Dermis microvascular lymphatic vessel endothelial cell (primary cell): ENCODE measurements at places on chromosomes 1 and 21. TPM values are rescaled to one million over a fixed set of nuclear protein-coding genes. Genes with fewer than 3 reads are reported as not detected.

The DNALI1 gene
- total RNA-seq, result 0.26 and 0.51 TPM in 2 replicates

- DNase-seq, result peak; percentile 95
Measured at GRCh38 chr1:32533792-32534327, 5.4 kb upstream of the ZBTB8A start.

The ERG gene
- 41.0 and 70.4 TPM in 2 replicates for total RNA-seq

DNA sequence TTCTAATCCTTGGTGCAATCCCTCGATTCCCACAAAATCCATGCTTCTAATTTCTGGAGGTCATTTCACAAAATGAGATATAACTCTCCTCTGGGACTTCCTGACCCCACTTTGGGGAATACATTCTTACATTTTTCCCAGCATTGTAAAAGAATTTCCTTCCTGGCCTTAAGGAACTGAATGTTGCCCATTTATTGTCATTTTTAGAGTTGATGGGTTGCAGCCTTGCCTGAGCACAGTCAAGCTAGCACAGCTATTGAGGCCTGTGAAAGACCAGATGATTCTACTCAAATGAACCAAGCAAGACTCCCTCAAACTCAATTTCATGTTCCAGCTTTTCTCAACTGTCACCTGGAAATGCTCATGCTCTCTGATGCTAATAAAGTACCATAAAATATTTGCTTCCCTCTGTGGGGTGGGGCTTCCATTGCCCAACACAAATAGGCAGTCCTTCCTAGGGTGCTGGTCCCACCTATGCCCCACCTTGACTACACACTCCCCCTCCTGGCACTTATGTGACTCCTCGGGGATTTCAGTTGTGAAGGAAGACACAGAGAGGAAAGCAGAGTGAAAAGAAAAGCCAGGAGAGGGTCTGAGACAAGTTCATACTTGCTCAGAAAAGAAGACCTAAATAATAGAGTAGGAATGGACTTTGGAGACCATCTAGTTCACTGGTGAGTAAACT, 24.0 kb upstream of the CDC7 start:
- no peak for DNase-seq

GRCh38 chr1:69648486-69648885, 80.8 kb downstream of the LRRC7 start:
- DNase-seq, result no peak

GRCh38 chr1:213940947-213941346, 46.8 kb upstream of the PROX1 start:
- DNase-seq, result no peak

The GJC2 gene
- total RNA-seq, result 8.0 and 17.1 TPM in 2 replicates

The TRNP1 gene
- total RNA-seq, result 1.4 and 3.1 TPM in 2 replicates

DNA sequence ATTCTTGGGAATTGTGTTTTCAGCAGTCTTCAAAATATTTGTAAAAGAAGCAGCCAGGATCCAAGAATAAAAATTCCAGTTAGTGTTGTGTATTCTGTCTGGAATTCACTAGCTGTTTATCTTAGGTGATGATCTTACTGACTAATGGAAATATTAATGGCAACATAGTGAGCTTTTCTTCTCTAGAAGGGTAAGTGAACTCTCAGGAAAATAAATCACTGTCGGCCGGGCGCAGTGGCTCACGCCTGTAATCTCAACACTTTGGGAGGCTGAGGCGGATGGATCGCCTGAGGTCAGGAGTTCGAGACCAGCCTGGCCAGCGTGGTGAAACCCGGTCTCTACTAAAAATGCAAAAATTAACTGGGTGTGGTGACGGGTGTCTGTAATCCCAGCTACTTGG, 87.4 kb upstream of the KIF1B start:
- no peak for DNase-seq

The SPRR2E gene
- not detected in 2 replicates for total RNA-seq

DNA sequence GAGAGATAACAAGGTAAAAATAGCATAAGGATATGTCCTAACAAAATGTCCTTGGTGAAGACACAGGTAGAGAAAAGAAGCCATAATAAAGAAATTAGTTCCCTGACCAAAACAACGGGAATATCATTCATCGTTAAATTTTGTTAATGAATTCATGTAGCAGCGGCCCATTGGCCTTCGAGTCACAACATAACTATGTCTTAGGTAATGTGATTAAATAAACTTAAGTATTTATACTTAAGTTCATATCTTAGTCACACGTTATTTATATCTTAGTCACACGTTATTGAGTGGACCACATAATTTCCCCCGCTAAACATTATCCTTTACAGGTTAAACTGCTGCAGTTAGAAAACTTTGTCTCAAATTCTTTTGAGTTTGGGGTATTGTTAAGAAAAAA, 1.2 kb downstream of the NEXN start:
- peak; percentile 71 for DNase-seq

The FAM131C gene
- total RNA-seq, result 0.13 TPM in 1 of 2 replicates, not detected in the other

The ZNF593OS gene
- not detected in 2 replicates for total RNA-seq

The KRTAP15-1 gene
- total RNA-seq, result not detected in 2 replicates

The RXFP4 gene
- total RNA-seq, result not detected in 2 replicates

The SLC9C2 gene
- not detected in 2 replicates for total RNA-seq

- DNase-seq, result no peak
Measured at GRCh38 chr21:23522751-23523150, 2084.5 kb downstream of the MRPL39 start.

DNA sequence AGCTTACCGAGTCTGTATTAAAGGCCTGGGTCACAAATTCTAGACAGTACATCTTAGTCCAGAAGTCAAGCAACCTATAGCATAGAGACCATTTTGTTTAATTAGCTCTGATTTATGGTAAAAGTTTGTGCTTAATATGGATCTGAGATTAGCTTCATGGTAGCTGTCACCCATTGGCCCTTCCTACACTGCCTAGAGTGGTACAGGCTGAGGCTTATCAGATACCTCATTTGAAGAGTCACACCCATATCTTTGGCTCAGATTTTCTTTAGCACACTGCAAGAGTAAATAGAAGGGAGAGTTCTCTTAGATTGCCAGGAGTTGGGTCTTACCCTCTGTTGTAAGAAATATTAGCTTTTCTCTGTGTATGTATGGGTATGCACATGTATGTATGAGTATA, 3.6 kb downstream of the AK4 start:
- DNase-seq, result no peak

The LENEP gene
- 0.13 and 0.38 TPM in 2 replicates for total RNA-seq

GRCh38 chr1:203505526-203506204, 11.7 kb downstream of the OPTC start:
- DNase-seq, result no peak

- DNase-seq, result no peak
Measured at GRCh38 chr1:11970441-11971185, 9.6 kb upstream of the MFN2 start.

DNA sequence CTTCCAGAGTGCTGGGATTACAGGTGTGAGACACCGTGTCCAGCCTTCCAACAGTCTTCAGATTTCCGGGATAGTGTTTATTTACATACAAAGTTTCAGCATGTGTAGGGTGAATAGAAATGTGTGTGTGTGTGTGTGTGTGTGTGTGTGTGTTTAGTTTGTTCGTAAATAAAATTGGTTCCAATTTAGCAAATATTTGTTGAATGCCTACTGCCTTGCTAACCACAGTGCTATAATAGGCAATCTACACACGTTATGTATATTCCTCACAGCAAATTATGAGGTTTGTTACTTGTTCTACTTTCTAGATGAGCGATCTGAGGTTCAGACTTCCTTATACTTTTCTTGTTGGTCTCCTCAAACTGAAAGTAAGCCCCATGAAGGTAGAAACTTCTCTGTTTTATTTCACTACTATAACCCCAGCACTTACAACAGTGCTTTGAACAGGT, 32.8 kb upstream of the EPS15 start:
- DNase-seq, result no peak

GRCh38 chr1:226643611-226644540, 95.2 kb downstream of the ITPKB start:
- no peak for DNase-seq

GRCh38 chr1:31095298-31095981, 29.9 kb upstream of the PUM1 start:
- DNase-seq, result peak; percentile 23

The TMEM82 gene
- total RNA-seq, result 0.13 TPM in 1 of 2 replicates, not detected in the other

The DIP2A gene
- 19.0 and 27.8 TPM in 2 replicates for total RNA-seq

DNA sequence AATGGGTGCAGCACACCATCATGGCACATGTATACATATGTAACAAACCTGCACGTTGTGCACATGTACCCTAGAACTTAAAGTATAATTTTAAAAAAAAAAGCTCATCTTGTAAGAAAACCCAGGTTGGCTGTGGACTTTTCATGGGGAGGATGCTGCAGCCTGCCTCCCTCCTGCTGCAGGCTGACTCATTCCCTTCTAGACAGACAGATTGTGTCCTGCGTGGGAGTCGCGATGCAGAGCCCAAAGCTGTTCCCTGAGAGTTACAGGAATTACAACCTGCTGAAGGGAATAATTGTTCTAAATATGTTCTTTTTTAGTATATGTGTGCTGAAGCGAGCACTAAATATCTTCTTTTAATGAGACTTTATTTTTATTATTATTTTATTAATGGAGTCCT, 93.2 kb downstream of the TBX19 start:
- no peak for DNase-seq

- no peak for DNase-seq
Measured at GRCh38 chr1:236471653-236472052, 52.1 kb upstream of the LGALS8 start.

The NPHS2 gene
- not detected in 2 replicates for total RNA-seq

DNA sequence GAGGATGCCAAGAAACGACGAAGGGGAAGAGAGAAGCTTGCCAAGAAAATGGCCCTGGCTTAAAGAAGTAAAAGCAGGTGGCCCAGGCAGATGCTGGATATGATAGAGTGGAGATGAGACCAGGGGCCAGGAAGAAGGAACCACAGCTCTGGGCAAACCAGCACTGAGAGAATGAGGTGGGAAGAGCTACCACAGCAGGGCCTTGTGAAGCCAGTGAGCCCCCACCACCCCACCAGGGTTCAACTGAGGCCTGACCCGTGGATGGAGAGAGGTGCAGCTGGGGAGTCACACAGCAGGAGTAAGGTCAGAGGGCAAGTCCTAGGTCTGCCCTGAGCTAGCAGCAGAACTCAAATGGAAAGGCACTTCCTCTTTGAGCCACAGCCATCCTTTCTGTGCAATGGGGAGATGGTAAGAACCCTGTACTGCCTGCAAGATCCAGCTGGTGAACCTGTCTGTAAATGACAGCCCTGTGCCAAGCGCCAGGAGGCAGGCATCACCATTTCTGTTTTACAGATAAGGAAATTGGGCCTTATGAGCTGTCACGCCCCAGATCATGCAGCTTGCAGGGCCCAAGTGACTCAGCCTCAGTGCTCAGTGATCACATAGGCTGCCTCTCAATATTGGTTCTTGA, 8.5 kb downstream of the SH3BGRL3 start:
- no peak for DNase-seq

DNA sequence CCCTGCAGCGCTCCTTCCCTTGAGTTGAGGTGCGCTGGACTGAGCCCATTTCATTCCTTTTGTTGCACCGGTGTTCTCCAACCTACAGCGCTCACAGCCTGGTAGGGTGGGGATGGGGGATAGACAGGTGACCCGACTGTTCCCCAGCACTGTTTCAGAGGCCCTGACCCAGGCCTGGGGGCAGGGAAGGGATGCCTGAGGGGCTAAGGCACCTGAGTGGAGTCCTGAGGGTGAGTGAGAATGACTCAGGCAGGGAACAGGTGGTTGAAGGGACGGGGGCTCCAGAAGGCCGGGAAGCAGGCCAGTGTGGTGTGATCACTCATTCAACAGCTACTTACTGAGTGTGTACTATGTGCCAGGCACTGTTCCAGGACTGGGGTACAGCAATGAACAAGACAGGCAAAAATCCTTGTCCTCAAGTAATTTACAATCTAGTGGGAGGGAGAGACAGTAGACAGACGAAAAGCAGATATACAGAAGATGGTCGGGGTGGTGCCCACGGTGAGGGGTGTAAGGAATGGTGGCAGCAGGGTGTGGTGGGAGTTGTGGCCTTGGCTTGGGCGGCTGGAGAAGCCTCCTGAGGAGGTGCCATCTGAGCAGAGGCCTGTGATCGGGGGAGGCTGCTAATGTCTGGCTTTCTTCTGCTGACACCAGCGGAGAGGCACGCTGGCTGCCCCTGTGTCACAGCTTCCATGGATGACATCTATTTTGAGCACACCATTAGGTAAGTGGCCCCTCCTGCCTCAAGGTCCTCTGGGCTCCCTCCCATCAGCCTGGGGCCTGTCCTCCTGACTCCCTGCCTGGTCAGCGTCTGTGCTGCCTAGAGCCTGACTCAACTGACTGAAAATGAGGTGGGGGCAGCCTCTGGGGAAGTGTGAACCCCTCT, 37.4 kb downstream of the ACOT11 start:
- DNase-seq, result no peak

The ORC1 gene
- 3.5 and 6.5 TPM in 2 replicates for total RNA-seq

The FLG gene
- total RNA-seq, result not detected in 2 replicates

The CASZ1 gene
- total RNA-seq, result 1.4 and 2.3 TPM in 2 replicates

GRCh38 chr21:33261635-33262034, 4.5 kb upstream of the IL10RB start:
- DNase-seq, result no peak

DNA sequence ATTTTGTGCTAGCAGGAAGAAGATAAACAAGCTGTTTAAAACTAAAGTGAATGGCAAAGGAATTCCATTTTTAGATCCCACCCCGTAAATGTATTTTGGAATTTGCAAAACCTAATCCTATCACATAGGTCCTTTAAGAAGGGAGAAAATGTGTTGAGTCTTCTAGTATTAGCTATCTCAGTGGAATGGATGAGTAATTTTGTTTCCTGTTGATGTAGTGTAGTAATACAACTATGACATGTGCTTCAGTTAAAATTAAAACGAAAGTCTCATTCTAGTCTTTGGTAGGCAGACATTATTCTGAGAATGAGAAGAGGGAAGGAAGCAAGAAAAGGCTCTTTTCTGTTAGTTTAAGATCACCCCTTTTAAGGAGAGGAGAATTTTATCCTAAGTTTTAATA, 265.9 kb upstream of the C1orf105 start:
- peak; percentile 59 for DNase-seq

- DNase-seq, result no peak
Measured at GRCh38 chr1:33984906-33985565, 121.2 kb downstream of the HMGB4 start.

DNA sequence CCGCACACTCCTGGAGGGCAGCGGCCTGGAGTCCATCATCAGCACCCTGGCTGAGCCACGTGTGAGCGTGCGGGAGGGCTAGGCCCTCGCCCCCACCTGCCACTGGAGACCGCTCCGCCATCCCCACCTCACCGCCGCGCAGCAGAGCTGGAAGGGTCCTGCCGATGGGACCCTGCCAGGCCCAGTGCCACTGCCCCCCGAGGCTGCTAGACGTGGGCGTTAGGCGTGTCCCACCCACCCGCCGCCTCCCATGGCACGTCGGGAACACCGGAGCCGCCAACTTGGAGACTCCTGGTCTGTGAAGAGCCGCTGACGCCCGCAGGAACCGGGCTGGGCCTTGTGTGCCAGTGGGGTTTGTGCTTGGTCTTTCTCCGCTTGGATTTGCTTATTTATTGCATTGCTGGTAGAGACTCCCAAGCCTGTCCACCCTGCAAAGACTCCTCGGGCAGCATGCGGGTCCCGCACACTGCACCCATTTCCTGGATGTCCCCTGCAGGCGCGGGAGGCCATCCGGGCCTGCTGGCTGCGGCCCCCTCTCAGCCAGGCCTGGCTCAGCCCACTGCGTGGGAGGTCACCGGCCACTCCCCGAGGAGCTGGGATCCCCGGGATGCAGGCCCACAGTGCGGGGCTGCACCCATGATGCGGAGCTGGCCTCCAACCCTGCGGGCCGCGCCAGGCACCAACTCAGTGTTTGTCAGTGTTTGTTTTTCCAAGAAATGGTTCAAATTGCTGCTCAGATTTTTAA, 6.0 kb downstream of the LY9 start:
- no peak for DNase-seq

- no peak for DNase-seq
Measured at GRCh38 chr1:14970799-14971141, 182.8 kb upstream of the TMEM51 start.

The BTBD8 gene
- 1.3 and 2.3 TPM in 2 replicates for total RNA-seq
